Trophoblast cell (in vitro differentiated cells and primary cell): ENCODE measurements at places on chromosomes 7 and 10.

DNA sequence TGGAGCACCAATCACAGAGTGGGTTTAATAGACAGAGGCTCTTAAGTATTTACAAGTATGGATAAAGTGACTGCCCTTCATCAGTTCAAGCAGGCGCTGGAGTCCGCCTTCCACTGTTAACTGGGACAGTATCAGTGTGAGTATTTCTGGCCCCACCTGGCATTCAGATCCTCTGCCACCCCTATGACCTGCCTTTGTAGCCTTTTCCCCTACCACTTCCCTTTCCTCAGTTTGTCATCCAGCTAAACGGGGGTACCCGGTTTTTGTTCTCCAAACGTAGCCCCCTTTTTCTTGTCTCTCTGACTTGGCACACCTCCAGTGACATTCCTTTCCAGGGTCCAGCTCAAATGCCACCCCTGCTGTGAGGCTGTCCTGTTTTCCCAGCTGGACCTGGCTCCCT, 134.4 kb downstream of the SNX10 start:
- no peak for DNase-seq

DNA sequence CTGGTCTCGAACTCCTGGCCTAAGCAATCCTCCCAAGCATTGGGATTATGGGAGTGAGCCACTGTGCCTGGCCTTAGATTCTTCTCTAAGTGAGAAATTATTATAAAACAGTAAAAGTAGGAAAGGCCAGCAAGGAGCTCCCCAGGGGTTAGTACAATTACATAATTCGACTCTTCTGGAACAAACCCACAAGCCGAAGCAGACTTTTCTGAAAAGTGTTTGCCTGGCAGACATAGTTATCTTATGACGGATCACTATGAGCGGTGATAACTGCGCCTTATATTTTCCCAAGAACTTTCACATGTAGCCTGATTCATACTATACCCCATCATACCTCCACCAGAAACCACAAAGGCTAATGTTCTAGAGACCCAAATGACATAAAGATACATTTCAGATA, 30.2 kb upstream of the SH3PXD2A start:
- no peak for DNase-seq

GRCh38 chr10:16992611-16993119, 136.9 kb downstream of the CUBN start:
- DNase-seq, result no peak

DNA sequence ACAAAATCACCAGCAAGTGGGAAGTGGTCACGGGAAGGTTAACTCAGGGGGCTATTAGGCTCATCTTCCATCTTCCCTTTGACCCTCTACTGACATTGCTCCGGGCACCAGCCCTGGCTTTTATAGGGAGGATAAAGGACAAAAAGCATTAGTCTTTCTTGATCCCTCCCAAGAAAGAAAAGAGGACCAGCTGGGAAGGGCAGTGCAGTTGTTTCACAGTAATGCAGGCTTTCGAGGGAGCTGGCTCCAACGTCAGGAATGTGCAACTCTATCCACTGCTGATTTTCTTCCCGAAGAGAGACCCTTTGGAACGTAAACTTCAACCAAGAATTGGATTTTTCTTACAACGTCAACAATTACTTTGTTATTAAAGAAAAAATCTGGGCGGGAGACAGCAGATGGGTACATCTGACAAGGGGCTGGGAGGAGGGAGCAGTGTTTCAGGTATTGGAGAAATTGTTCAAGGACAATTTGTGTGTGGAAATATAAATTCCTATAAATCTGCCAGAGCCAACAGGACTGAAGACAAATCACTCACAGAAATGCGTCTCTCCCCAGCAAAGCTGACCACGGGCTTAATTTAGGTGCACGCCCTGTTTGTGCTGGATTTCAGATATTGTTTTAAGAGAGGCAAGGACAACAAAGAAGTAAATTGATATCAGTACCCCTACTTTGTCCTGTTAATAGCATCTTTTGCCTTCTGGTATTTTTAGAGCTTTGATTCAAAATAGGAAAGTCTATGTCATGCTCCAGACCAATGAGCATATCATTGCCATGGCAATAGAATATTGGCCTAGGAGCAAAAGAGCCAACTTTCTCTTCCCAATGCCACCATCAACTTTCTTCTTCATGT, 23.4 kb upstream of the ARID5B start:
- DNase-seq, result no peak

- peak; percentile 88 for DNase-seq
Measured at GRCh38 chr10:73965890-73966768, 31.8 kb upstream of the VCL start.

- DNase-seq, result no peak
Measured at GRCh38 chr10:18158773-18159265, 18.6 kb downstream of the CACNB2 start.

DNA sequence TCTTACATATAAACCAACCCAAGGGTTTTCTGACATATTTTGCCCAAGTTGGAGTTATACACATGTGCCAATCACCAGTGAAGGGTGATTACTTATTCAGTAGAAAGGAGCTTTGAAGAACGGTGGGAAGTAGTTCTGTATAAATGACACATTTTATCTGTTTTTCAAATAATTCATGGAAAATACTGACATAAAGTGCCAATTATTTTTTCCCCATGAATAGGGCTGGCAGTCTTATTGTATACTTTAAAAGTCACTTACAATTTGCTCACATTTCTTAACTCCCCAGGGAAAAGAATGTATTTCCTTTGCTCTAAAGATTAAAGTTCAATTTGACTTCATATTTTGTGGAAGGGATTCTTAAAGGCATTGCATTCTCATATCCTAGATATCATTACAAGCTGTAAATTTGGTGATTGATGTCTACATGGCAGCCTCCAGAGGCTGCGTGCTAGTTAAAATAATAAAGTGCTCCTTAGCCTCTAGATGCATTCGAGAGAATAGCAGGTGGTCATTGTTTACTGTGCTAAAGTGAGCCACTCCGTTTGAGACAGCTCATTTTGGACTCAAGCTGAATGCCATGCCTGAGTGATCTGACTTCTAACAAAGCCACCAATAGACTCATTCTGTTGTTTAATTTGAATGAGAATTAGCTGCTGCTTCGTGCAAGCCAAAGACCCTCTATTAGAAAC, 148.8 kb upstream of the NRP1 start:
- DNase-seq, result no peak

- DNase-seq, result peak; percentile 22
Measured at GRCh38 chr10:119863951-119864565, 8.6 kb downstream of the MCMBP start.

DNA sequence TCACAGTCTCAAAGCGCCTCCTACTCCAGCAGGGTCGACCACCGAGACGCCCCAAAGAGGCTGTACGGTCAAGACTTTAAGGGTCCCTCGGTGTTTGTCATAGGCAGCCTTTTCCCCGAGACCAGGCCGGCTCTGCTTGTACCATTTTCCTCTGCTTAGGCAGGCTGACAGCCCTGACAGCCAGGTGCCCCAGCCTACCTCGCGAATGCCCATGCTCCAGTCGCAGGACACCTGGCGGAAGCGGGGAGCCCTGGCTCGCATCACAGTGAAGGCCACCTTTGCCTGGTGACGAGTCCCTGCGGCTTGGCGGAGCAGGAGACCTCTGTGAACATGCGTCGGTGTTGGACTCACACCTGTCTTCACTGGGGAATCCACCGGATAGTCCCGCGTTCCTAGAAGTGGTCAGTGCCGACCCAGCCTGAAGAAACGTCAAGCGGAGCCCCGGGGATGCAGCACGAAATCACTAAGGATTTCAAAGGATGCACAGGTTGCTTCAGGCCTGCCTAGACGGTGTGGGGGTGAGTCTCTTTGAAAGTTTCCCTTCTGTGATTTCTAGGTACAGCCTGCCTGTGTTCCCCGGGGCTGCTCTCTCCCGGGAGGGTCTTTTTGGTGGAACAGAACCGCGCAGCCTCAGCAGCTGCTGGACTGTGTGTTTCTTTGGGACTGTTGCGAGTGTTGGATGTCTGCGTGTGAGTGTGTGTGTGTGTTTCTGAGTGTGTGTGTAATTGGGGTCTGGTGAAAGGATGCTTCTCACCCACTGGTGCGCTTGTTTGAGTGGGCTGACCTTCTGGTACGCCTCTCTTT, 30.5 kb upstream of the ZNF273 start:
- DNase-seq, result no peak

- DNase-seq, result no peak
Measured at GRCh38 chr7:155858521-155859061, 46.3 kb upstream of the SHH start.

DNA sequence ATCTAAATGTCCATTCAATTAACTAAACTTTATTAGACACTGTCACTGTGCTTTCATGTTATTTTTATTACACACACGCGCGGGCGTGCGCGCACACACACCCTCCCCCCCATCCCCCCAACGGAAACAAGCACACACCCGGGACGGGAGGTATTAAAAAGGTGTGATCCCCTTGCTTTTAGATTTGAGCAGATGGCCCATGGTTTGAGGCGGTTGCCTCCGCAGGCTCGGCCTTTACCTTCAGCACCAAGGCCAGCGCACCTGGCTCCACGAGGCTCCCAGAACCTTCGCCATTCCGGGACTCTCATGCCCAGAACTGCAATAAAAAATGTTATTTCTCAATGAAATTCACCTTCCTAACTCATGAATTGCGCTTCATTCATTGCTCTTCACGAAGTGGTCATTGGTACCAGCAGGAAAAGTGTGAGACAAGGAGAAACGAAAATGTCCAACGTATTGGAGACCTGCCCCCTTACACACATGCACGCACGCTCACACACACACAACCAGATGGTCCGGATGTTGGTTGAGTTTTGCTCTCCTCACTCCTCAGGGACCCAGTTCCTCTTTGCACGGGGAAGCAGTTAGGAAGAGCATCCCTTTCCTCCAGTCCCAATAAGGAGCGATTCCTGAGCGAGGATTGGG, 20.8 kb upstream of the PTF1A start:
- peak; percentile 60 for DNase-seq

GRCh38 chr10:16304311-16304710, 132.5 kb upstream of the PTER start:
- DNase-seq, result no peak

GRCh38 chr10:131609176-131609575, 291.6 kb upstream of the PPP2R2D start:
- no peak for DNase-seq

- DNase-seq, result peak; percentile 97
Measured at GRCh38 chr10:96041146-96041545, 2.2 kb upstream of the CCNJ start.

DNA sequence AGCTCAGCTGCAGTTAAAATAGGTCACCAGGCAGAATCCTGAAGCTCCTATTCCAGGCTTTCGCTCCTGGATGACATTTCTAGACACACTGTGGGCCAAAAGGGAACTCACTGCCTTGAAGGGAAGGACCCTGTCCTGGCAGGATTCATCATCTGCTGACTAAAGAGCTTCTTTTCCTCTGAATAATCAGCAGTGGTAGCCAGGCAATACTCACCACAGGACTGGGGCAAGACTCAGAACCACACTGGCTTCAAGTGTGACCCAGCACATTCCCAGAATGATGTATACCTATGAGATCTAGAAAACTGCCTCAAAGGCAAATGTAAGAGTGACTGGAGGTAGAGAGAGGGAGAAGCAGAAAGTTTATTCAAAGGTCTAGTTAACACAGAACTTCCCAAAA, 29.5 kb upstream of the EBF3 start:
- peak; percentile 40 for DNase-seq

- no peak for DNase-seq
Measured at GRCh38 chr7:157466867-157467261, 130.1 kb downstream of the DNAJB6 start.

DNA sequence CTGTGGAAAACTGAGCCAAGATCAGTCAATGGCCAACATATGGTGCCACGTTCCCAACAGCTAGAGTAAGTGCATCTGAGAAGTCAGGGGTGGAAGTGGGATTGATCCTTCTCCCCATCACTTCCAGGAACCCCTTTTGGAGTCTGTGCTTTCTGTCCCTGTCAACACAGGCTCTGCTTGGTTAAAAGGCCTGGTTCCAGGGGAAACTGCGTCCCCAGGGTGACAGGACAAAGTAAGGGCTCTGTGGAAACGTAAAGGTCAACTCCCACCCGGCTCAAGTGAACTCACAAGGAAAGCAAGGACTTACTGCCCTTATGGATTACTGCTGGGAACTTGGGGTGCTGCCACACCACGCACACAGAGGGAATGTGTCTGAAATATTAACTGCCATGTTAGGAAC, 77.5 kb upstream of the GRB10 start:
- DNase-seq, result no peak

- DNase-seq, result no peak
Measured at GRCh38 chr10:125727436-125727835, 7.9 kb downstream of the EDRF1 start.

DNA sequence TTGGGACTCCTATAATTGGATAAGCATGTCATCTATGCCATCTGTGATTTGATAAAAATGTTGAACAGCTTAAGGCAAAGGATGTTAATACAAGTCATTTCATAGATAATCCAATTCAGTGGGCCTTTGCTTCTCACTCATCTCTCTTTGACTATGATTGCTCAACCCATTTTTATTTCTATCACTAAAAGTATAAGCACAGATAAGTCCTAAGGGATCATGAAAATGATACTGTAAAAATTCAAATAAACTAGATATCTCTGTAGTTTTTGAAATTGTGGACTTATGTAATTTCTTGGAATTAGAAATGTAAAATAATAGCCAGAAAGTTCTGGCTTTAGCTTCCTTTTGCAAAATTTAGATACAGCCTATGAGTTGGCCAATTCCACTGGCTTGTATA, 440.3 kb downstream of the POM121L12 start:
- no peak for DNase-seq

DNA sequence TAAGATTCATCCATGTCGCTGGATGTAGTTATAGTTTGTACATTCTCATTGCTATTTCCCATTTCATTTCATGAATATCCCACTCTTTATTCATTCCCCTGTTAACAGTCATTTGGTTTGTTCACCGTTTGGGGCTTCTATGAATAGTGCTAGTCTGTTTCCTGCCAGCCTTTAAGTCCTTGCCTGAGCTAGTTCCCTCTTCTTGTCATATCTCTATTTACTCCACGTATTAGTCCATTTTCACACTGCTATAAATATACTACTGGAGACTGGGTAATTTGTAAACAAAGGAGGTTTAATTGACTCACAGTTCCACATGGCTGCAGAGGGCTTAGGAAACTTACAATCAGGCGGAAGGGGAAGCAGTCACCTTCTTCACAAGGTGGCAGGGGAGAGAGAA, 56.2 kb downstream of the PLCE1 start:
- no peak for DNase-seq

DNA sequence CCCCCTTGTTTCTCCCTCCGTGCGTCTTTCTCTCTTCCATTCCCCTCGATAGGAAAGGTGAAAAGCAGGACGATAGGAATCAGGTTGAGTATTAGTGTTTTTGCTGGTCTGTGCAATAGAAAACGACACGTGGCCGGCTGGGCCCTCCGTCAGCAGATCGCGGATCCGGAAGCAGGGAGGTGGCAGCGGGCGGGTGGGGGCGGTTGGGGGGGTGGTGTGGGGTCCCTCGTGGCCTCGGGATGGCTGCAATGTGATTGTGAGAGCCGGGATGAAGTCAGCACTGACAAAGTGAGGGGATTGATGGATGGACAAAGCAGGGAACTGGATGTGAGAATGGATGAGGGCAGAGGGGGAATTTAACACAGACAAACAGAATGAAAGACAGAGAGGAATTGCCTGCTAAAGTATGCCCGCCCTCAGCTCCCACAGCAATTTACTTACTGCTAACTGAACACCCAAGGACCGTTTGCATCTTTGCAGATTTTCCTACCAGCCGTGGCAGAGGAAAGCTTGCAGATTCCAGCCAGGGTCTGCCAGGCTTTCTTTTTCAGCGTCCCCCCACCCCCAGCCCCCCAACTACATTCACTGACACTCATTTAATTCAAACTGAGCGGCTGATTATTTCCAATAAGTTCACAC, 280.9 kb downstream of the LRMDA start:
- no peak for DNase-seq
